ENCODE measurements at places on chromosomes 5 and 9. TPM values are rescaled to one million over a fixed set of nuclear protein-coding genes. Genes with fewer than 3 reads are reported as not detected.

DNA sequence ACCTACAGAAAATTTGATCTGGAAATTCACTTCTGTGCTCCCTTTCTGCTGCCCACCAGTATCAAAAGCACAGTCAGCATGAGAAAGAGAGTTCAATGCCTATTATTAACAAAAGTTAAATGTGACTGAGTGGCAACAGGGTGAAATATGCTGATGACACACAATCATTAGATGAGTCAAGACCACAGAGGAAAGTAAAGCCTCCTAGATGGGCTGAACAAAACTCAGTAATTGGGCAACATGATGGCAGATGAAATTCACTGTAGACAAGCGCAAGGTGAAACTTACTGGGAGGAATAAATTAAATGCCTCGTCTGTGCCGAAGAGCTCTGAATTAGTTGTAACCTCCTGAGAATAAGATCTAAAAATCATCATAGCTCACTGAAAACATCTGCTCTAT lies 752.8 kb downstream of the IRX1 start:
- no peak for DNase-seq

GRCh38 chr5:101561018-101561417 lies 657.9 kb upstream of the ST8SIA4 start:
- no peak for DNase-seq

DNA sequence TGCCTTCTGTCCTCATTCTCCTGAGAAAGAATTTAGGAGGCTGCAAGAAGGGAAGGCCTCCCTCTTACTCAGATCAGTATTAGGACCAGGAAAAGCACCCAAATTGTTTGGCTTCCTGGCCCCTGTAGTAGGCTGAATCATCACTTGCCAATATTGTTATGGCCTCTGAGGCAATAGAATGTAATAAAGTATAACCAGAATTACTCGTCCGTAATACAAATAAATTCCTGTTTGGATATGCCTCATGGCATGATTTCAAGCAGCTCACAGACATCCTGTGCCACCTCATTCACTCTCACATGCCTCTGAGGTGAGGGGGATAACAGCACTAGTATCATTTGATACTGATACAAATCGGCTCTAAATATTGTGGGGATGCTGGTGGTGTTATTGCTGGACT lies 427.3 kb downstream of the ISL1 start:
- DNase-seq = no peak

- no peak for DNase-seq
Measured at GRCh38 chr5:73499187-73499586, 945 bp downstream of the BTF3 start.

GRCh38 chr5:76960004-76960625 lies 7.3 kb downstream of the CRHBP start:
- peak; percentile 83 for DNase-seq

CBY3 gene
- total RNA-seq = not detected

SLC28A3 gene
- total RNA-seq = 1.0 TPM

C5 gene
- total RNA-seq = 11.5 TPM

GRCh38 chr9:93011114-93011513 lies 47.4 kb upstream of the SUSD3 start:
- DNase-seq = no peak

DNA sequence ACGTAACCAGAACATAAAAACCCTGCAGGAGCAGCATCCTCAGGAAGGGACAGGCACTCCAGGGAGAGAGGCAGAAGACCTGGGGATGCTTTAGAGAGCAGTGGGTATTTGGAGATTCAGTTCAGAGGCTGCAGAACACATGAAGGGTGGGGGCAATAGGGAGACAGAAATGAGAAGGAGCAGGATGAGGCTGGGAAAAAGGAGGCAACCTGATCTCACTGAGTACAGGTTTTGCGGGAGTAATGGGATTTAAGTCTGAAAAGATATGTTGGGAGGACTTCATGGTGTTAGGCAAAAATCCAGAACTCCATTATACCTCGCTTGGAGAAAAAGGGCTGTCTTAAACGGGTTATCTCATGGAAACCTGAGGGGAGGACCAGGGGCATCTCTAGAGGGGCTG lies 41.3 kb upstream of the GARNL3 start:
- no peak for DNase-seq

GRCh38 chr9:130977811-130978221 lies 31.2 kb upstream of the LAMC3 start:
- DNase-seq = no peak

GRCh38 chr5:112390327-112390726 lies 28.8 kb downstream of the EPB41L4A start:
- DNase-seq = no peak

FAM169A gene
- total RNA-seq = 33.0 TPM

SPATA31A3 gene
- not detected for total RNA-seq

DNA sequence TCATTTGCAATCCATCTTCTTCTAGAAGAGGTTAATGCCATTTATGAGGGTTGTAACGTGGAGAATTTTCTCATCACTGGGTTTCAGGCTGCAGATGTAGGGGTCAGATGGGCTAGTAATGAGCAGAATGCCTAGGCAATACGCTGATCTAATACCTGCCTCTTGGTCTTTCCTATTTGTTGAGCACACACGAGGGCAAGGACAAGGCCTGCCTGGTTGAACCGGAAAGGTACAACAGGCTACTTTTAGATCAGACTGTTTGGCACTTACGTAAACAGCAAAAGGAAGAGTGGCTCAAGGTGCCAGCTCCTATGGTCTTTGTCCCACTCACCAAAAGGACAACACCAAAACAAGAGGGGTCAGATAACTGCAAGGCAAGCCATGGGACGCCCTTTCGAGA lies 24.0 kb upstream of the GNE start:
- DNase-seq = no peak

PCDHA7 gene
- 0.38 TPM for total RNA-seq

- no peak for DNase-seq
Measured at GRCh38 chr5:35821513-35821912, 35.2 kb upstream of the IL7R start.

- DNase-seq = no peak
Measured at GRCh38 chr9:108582726-108583125, 273.1 kb downstream of the ACTL7B start.

DNA sequence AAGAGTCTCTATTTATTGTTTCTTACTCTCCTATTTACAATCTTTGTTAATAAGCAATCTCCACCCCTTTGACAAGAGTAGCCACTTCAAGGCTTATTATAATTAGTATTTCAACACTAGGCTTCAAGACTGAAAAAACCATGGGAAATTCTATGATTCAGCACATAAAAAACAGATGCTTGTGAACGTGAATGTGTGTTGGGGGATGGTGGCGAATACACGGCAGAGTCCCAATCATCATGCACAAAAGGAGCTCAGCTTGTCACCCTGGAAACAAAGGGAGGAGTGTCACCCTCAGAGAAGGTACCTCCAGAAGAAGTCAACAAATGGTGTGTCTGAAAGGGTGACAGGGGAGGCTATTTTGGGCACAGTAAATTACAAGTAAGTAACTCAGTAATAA lies 157.2 kb upstream of the RETREG1 start:
- DNase-seq = no peak

GRCh38 chr5:38697013-38697412 lies 140.6 kb upstream of the LIFR start:
- DNase-seq = peak; percentile 49

TRIM7 gene
- total RNA-seq = 29.8 TPM
